Activated naive CD4-positive, alpha-beta T cell (primary cell): ENCODE measurements at places on chromosomes 2 and 18.

- no peak for DNase-seq
Observed at GRCh38 chr2:128195435-128195984, 104.5 kb downstream of the UGGT1 start.

DNA sequence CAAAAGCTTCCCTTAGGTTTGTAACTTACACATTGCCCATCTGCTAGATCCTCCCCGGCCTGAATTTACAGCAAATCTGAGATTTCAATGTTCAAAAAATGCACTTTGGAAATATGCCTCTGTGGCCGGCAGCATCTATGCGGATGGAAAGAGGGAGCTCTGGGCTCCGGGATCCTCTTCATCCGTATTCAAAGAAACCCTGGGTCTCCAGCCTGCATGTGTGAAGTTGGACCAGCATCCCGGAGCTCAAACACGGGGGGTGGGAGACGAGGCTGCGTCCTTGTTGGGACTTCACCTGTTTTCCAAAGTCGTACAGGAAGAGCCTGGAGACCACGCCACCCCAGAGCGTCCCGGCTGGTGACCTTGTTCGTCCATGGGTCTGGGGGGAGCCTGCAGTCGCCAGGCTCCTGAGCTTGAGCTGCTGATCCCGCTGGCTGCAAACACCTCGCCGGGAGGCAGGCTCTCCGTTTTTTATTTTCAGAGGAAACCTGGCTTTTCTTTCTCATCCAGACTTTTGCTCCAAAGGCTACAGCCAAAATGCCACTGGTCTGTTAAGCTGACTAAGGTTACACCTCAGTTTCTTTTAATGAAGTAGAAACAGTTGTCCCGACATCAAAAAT, 77.4 kb downstream of the PTGR3 start:
- DNase-seq, result no peak

DNA sequence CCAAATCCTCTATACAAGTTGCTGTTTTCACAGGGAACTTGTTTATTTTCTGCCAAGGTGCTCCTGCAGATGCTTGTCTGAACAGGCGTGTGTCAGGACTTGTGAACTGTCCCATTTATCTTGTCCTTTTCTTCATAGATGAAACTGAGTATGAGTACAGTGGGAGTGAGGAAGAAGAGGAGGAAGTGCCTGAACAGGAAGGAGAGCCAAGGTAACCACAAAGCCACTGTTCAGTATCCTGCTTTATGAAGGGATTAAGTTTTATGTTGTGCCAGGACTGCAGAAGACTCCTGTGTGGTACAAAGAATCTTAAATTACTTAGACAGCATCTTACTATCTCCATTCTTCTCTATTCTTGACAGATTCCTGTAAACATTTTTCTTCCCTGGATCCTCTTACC, 145.0 kb downstream of the MAP4K4 start:
- DNase-seq, result no peak

DNA sequence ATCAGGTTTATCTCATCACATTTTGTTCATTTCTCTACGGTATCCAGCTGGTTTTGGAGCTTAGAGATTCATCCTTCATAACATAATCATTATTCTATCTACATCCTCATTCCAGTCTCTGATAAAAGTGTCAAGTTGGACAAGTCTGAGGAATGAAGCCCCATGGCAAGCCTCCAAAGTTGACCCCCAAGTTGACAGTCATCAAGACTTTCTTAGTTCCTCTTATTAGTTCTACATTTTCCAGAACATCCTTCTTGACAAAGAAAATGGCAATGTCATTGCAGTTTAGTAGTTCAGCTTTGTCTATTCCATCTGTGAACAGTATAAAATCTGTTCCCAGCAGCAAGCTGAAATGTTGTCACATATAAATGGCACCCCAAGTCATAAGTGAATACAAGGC, 4.5 kb upstream of the TMSB10 start:
- DNase-seq, result no peak

DNA sequence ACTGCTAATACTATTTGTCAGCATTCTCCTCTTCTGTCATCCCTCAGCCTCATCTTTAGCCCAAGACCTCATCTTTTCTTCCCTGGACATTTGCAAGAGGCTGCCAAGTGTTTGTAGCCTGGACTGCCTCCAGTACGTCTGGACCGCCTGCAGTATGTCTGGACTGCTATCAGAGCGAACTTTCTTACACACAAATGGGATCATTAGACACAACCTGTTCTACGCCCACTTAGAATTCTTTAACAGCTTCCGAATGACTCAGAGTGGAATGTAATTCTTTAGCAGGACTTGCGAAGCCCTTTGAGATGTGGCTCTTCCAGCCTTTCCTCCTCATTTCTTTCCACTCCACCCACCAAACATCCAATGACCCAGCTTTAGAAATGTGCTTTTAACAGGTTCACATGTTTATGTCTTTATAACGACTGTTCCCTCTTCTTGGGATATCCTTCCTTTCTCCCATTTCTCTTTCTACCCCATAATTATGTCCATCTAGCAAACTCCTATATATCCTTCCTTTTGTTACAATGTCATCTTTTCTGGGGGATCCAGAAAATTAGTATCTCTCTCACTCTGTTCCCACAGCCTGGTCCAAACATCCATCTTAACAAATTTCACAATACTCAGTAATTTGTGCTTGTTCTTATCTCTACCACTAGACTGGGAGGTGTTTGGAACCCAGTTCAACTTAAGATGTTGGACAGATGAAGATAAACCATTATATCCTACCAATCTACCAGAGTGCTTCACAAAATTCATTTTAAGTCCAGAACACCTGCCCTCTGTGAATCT, 171.3 kb upstream of the PGAP1 start:
- DNase-seq, result no peak

GRCh38 chr2:218263817-218264641, 3.2 kb downstream of the GPBAR1 start:
- DNase-seq, result no peak

DNA sequence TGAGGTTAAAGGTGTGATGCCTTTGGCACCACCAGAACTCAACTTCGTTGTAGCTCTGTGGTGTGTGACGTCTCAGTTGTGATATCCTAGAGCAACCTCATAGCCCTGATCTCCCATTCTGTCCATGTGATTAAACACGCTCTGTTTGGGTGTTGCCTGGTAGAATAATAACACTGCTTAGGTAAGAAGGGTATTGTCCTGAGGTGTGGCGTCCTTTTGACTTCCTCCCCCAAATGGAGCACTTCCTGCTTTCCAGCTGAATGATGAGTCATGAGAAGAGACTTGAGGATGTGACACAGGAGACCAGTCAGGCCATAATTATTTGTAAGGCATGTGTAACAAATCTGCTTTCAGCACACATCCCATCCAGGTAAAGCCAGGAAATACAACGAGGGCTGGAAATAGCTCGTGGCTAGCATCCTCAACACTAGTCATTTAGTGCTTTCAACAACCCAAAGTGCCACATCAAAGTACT, 100.7 kb downstream of the RAPGEF4 start:
- no peak for DNase-seq

- DNase-seq, result no peak
Observed at GRCh38 chr18:25651553-25651952, 299.6 kb upstream of the ZNF521 start.

- DNase-seq, result no peak
Observed at GRCh38 chr18:46182633-46183358, 78.6 kb downstream of the HAUS1 start.

GRCh38 chr2:82342356-82342755, 2037.8 kb upstream of the LRRTM1 start:
- DNase-seq, result no peak

GRCh38 chr2:236935083-236935482, 150.6 kb upstream of the COPS8 start:
- no peak for DNase-seq

DNA sequence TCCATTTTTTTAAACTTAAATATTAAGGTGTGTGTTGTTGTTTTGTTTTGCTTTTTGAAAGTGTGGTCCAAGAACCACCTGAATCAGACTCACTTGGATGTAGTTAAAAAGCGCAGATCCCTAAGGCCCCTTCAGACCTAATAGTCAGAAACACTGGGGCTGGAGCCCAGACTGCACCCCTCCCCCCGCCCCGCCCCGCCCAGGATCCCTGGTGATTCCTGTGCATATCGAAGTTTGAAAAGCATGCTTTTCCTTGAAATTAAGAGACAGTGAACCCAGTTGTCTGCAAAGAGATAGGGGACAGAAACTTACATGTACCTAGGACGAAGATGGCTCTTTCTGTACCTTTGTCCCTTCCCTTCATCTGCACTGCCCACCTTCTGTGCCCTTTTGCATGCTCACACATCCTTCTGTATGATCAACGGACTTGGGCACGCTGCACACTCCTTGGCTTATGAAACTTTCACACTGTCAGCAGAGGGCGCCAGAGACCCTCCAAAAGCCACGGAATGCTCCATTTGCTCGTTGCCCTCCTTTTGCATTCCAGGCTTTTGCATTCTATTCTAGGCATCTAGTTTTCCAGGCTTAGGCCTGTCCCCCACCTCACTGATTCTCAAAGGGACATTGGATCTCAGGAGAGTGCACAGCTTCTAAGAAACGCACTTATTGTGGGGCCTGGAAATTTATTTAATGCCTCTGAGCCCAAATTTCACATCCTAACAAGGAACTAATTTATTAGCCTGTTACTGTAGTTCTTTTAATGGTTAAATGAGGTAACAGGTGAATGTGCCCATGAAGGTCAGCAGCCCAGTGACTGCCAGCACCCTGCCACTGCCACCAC, 32.8 kb upstream of the SLC14A1 start:
- peak; percentile 55 for DNase-seq
